ENCODE measurements at places on chromosomes 12 and 14.

DNA sequence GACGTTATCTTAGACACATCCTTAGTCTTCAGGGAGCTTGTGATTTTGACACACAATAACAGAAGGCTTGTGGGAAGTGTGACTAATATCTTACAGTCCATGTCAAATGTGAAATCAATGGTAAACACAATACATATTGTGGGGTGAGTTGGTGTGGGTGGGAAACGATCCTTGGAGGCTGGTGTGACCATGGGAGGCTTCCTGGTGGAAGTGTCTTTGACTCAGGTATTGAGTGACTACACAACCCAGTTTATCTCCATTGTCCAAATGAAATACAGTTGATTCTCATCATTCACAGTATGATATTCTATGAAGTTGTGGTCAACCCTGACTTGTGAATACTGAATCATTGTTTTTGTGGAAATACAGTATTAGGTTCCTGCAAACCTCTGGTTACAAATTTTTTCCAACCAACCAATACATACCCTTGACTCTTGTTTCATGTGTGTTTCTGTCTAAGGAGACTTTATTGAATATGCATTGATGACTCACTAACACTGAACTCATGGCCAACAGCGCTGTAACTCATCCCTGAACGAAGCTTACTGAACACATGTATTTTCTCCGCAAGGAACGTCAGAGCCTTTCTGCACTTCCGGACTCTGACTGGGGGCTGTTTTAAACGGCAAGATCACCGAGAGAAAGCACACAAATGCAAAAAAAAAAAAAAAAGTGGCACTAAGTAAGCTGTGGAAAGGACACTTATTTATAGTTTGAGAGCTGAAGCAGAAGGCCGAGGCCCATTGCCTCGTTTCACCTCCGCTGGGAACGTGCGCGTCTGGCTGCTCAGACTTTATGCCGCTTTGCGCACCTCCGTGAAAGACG is 59.0 kb downstream of the CLMN start:
- DNase-seq, result peak; percentile 50

DNA sequence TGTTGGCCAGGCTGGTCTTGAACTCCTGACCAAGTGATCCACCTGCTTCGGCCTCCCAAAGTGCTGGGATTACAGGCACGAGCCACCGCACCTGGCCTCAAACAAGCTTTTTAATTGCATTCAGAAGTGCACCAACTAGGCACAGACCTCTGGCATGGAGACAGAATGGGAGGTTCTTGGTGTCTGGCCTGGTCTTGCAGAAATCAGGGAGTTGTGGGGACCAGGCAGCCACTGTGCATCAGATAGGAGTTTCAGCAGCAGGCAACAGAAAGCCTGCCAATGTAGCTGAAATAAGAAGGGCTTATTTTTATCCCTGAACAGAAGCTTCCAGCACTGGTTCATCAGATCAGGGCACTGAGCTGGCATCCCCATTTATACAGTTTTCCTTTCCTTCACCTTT is 22.2 kb upstream of the TCL1B start:
- DNase-seq, result no peak

- DNase-seq, result no peak
Measured at GRCh38 chr12:52232203-52232673, 805 bp upstream of the KRT7 start.

DNA sequence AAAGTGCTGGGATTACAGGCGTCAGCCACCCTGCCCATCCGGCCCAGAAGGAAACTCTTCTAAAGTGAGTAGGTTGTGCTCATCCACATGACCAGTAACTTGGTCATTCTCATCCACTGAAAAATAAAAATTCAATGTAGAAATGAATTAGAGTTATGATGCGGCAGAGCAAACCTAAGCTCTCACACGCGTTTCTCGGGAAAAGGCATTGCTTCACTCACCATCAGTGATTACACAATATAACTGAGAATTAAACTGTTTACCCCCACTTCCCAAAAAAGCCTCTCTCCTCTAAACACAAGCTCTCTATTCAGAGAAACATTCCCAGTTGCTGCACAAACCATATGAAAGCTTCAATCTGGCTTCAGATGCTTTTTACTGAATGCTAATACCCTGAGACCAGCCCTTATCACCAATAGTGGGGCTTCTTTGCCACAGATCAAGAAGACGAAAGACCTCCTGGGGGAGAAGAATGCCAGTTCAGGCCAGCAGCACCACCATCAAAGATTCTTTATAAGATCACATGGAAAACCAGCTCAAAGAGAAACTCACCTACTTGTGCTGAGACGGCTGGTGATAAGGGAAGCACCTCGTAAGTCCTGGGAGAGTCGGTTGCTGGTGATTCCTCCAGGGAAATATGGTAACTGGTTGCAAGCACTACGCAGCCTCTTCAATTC is 121.5 kb upstream of the SFSWAP start:
- DNase-seq, result no peak

- no peak for DNase-seq
Measured at GRCh38 chr12:92908108-92908507, 21.0 kb downstream of the EEA1 start.

DNA sequence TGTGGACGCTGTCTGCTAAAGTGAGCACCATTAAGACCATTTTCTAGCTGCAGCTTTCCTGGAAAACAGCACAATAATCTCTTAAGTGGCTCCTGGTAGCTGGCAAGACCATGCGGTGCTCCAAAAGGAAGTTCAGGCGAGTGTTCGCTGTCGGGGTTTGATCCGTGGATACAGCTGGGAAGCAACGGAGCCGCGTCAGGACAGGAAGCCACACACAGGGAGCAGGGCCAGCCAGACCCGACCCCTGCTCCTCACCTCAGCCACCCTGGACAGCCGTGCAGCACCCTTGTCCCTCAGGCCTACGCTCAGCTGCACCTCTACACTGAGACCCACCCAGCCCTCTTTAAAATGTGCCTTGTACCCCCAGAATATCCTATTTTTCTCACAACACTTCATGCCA is 19.4 kb downstream of the ZFYVE21 start:
- no peak for DNase-seq

GRCh38 chr12:26520109-26520508 is 312.9 kb downstream of the ITPR2 start:
- no peak for DNase-seq

GRCh38 chr12:58502841-58503240 is 417.5 kb downstream of the LRIG3 start:
- DNase-seq, result no peak

DNA sequence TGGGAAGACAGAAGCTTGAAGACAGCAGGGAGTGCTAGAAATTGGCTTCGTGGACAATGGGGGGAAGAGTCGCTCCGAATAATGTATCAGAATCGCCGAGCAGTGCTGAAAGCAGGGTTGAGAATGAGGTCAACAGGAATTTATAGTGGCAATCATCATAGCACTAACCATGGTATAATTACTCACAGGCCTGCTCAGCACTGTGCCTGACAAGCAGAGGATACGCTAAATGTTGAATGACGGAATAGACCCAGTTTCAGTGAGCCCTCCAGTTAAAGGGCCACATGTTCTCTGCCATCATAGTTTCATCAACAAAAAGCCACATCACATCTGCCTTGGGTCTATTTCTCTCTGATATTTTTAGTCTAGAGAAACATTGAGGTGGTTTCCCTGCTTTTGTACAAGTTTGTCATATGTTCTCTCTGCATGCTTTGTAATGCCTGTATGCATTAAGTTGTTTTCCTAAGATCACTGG is 130.3 kb upstream of the EGLN3 start:
- DNase-seq, result no peak

DNA sequence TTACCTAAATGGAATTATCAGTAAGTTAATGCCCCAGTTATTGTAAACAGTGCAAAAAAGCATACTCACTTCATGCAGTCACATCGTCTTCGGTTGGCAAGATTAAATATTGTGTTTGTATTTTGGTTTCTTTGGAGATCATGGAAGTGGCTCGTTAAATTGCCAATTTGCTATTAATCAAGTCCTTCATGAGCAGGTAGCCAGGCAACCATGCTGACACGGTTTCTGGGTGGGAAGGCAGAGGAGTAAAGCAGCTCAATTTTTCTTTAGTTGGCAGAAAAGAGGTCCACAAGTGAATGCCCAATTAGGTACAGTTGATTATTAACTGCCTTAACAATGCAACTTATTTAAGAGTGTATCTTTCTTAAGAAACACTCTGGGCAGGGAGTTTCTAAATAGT is 43.9 kb downstream of the PPP4R3A start:
- DNase-seq, result no peak

DNA sequence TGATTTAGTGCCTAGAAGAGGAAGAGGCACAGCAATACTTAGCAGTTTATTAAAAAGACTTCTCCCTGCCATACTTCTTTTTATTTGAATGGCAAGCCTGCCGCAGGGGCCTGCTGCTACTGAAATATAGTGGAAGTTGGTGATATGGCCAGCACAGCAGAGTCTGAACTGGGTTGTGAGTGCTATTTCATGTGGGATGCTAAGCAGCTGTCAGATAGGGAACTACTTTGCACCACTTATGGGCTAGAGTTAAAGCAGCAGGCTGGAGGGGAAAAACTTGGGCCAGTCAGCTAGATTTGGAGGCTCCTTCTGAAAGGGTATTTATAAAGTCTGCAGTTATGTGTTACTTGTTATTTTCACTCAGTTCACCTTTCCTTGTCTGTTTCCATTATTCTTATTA is 299.0 kb upstream of the E2F7 start:
- DNase-seq, result no peak

- DNase-seq, result no peak
Measured at GRCh38 chr14:99004112-99004511, 267.9 kb downstream of the BCL11B start.

DNA sequence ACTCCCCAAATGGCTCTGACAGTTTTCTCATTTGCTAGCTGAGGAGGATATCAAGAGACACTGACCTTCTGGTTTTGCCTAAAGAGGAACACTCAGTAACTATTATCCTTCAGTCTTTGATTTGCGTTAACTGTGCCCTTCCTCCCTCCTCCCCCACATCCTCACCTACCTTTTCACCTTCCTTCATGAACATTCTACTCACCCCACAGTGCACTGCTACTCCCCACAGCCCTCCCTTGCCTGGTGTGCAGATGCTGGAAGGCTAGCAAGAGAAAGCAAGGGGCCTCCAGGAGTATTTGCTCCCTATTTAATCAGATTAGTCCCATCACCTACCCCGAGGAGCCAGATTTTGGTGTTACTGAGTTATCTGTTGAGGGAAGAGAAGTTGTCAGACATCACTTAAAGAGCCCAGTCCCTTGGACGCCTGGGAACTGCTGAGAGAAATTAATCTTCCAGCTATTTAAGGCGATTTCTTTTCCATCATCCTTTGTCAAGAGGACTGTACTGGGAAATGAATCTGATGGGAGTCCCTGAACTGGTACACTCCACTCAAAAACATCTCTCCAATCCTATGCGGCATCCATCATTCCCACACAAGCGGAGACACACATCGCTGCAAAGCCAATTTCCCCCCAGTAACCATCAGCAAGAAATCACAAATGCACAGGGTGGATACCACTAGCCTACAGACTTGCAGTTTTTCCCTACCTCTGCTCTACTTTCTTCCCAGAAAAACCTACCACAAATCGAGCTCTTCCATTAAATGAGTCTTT is 11.5 kb downstream of the PSMB5 start:
- no peak for DNase-seq

- DNase-seq, result no peak
Measured at GRCh38 chr12:24109381-24110039, 160.0 kb upstream of the SOX5 start.

GRCh38 chr14:95444132-95445129 is 72.0 kb downstream of the SYNE3 start:
- no peak for DNase-seq

GRCh38 chr12:104049278-104049902 is 597 bp downstream of the GLT8D2 start:
- DNase-seq, result no peak

DNA sequence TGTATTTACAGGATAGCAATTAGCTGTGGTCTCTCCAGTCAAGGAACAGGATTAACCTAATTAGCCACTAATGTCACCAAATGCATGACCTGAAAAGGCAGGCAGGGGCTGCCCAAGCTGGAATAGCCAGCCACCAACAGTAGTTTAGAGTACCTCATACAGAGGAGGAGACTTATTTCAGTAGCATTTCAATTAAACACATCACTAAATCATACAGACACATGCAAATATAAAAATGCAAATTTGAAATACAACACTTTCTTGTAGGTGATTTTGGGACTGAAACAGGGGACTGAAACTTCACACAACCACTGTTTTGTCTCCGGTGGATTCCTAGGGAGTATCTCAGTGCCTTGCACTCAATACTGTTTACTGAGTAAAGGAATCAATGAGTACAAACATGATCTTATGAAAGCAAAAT is 636 bp upstream of the IFNG-AS1 start:
- no peak for DNase-seq

- DNase-seq, result no peak
Measured at GRCh38 chr14:69873877-69874780, 5.1 kb upstream of the SMOC1 start.

DNA sequence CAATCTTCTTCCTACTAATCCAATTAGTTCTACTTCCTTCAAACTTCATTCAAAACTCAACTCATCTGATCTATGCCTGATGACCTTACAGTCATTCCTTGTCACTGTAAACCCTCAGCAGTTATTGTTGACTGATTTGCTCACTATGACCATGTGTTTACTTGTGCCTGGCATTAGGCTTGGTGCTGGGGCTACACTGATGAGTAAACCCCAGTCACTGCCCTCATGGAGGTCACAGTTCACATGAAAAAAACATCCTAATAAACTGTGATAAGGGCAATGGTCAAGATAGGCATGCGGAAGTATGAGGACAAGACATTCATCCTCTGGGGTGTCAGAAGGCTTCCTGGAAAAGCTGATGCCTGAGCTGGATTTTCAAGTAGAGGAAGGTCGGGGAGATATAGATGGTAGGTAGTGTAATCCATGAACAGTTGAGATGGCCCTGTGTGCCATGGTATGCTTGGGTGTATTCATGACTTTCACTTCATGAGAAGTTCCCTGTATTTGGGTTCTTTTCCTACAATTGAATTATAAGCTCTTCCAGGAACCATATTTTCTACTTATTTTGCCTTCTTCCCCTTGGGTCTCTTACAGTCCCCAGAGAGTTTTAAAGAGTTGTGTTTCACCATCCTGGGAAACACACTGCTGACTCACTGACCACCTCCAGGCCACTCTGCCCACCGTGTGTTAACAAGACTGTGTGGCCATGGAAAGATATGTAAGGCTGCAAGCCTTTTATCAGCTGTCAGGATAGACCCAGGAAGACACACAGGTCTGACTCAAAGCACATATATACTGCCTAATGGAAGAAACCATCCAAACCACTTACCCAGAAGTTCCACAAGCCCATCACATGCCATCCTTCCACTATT is 38.7 kb upstream of the DUSP6 start:
- no peak for DNase-seq

GRCh38 chr14:106837870-106838269 is 1311.5 kb downstream of the TMEM121 start:
- DNase-seq, result no peak
